Activated CD4-positive, alpha-beta memory T cell treated with anti-CD3 and anti-CD28 coated beads, Interleukin-2, amount 10 ng/mL, durations not matched to agents 7 days and 5 days (primary cell): ENCODE measurements at places on chromosomes 7 and 10. TPM values are rescaled to one million over a fixed set of nuclear protein-coding genes. Genes with fewer than 3 reads are reported as not detected.

DNA sequence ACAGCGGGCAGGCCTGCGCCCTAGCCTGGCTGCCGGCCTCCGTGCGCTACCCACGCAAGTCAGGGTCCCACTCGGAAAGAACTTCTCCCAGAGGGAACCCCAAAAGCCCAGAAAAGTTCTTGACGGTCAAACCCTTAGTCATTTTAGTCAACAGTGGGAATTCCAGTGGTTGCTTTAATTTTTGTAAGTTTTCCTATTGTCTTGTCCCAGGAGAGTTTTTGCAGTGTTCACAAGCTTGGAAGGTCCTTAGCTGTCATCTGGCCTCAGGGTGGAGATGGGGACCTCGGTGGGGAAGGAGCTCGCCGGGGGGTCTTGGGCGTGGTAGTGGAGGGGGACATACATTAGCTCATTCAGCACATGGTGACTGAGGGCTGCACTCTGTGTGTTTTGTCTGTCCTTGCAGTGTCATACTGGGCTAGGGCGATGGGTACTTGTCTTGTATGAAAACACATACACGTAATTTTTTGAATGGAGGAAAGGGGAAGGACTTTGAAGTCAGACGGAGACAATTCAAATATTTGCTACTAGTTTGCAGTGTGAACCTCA is 736 bp downstream of the MINDY4 start:
- DNase-seq = no peak

DNA sequence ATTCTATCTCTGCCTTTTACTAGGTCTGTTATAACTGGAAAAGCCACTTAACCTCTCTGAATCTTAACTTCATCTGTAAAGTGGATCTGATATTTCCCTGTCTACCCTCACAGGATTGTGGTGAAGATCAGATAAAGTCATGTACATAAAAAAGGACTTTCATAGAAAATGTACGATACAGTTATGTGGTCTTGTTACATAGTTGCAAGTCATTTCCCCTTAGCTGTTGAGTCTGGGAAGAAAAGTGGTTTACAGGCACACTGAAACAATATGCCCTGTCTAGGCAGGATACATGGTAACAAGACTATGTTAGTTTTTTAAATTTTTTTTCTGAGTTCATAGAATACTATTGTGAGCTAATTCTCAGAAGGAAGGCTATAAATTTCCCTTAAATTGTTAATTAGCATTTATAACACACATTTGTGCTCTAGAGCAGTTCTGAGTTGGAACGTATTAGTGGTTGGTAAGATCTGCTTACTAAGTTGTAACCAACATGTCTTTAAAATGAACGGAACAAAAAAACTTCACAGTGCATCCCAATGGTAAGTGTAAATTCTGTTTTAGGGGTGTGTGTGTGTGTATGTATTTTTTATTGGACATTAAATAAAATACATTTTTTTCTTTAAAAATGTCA is 7.1 kb upstream of the GSTO1 start:
- DNase-seq = no peak

- no peak for DNase-seq
Observed at GRCh38 chr7:75953931-75954330, 39.0 kb downstream of the POR start.

SCRN1 gene
- 2.5 TPM for total RNA-seq

CXCL12 gene
- not detected for total RNA-seq
